NCI-H1105 treated with DMSO at 0.1 percent for 48 hours (cell line): ENCODE measurements at places on chromosomes 2 and 18.
A peak's percentile ranks its signal among the peaks of the same experiment; 100 is the strongest.

DNA sequence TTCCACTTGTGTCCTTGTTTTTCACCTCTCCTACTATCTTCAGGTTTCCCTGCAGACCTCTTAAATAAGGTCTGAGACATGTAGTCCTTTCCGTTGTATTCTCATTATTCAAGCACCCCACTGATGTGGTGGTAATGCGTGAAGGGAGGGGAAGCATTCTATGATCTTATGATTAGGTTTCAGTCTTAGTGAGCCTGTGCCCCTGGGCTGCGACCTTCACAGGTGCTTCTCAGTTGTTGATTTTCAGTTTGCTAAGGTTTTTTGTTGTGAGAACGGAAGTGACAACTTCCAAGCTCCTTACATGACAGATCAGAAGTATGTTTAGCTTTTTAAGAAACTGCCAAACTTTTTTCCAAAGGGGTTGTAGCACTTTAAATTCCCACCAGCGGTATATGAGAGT is 41.3 kb downstream of the VPS54 start:
- no peak for DNase-seq

GRCh38 chr2:223541546-223541945 is 60.6 kb downstream of the SCG2 start:
- no peak for DNase-seq

DNA sequence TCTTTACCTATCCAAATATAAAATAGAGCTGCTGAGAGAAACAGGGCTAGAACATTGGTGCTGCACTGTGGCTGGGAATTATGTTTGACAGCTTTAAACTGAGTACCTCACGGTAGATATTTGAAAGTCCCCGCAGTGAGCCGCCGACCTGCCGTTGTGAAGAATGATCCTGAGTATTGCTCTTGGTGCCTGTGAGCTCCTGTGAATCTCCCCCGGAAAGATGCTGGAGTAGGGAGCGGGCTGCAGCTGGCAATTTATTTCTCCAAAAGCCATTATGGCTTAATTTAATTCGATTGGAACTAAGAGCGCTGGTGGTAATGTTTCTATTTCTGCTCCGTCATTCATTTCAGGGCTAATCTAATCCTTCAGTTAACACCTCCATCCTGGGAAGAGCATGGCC is 129.4 kb upstream of the TPO start:
- peak; percentile 56 for DNase-seq

- no peak for DNase-seq
Measured at GRCh38 chr2:196225213-196225612, 53.8 kb upstream of the STK17B start.

GRCh38 chr2:43209204-43209717 is 17.1 kb downstream of the ZFP36L2 start:
- DNase-seq = no peak

DNA sequence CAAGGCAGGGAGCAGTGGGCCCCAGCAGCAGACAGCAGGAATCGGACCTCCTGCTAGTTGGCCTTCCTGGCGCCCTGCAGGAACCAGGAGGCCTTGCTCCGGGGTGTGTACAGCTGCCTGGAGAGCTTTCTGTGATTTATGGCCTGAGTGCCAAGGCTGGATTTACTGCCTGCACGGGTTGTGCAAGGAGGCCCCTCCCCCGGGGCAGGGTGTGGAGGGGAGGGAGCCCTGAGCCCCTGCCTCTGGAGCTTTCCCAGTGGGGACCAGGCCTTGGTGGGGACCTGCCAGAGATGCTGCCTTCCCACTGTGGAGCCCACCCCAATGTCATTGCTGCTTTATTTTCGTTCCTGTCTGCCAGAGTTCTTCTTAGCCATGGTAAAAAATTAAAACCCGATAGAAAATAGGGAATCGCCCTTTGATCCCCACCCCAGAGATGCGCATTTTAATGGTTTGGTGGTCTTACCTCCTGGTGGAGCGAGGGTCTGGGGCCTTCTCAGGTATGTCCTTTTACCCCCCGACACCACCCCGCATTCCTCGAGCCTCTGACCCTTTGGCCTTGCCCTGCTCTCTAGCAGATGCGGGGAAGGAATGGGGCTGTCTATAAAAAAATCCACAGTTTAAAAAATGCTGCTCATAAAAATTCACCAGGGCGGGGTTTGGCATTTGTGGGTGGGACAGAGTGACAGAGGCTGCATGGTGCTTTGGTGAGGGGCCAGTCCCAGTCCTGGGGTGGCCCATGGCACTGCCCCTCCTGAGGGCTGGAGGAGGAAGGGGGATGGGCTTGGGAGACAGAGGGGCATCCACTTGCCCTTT is 6.9 kb upstream of the RALB start:
- DNase-seq = no peak

DNA sequence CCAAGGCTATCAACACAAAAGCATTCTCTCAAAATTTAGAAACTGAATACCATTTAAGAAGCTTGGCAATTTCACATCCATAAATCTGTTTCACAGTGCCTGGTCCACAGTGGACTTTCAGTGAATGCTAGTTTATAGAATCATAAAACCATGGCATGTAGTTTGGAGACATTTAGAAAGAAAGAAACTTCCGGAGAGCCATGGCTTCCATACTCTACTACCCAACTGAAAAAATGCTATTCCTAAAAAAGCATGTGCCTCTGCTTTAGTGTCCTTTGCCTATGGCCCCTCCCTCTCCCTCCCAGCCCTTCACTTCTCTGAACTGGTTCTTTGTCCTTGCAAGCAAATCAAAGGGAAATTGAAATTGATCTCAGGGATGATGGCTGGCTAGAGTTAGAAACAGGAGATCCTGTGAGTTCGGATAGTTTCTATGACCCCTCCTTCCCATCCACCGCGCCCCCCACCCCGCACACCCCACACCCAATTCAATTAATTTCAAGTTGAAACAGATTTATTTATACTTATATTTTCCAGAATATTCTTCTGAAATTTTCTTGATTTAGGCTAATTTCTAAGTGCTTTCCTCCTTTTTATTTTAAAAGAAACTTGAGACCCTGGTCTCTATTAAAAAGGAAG is 248.3 kb downstream of the TRIB2 start:
- DNase-seq = no peak

GRCh38 chr2:176830362-176830761 is 382.2 kb upstream of the HNRNPA3 start:
- peak; percentile 13 for DNase-seq

DNA sequence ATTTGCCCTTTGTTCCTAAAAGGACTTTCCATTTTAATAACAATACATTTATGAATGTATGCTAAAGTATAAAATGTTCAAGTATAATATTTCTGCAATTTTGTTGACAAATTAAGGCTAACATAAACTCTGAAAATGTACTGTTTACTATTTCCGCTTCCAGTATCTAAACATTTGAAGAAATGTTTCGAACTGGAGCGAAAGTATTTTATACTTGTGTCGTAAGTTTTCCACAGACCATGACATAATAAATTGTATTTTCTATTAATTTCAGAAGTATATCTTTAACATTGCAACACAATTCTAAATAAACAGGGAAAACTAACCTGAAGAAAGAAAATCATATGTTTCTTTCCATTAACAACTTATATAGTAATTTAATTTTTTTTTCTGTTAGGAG is 146.3 kb downstream of the CALCRL start:
- DNase-seq = no peak

DNA sequence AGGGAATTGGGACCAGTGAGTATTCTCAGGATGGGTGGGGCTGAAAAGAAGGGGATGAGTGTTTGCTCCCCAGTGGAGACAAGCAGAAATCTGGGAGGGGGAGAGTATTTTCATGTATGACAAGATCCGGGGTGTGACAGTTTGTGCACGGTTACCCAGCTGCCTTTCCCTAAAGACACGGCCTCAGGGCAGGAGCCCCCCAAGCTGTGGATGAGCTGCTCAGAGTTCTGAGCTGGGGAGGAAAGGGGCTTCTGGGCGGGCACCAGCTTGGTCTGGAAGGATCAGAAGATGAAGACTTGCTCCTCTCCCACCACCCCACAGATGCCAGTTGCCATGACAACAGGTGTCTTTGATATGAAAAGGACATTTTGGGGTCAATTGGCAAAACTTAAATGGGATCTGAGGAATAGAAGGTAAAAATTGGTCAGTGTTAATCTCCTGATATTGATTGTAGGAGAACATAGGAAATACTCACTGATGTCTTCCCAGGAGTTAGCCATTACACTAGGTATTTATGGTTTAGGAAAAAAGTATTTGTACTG is 29.2 kb downstream of the ZCCHC2 start:
- DNase-seq = no peak

- no peak for DNase-seq
Measured at GRCh38 chr2:6425032-6425431, 440.7 kb downstream of the CMPK2 start.

- DNase-seq = no peak
Measured at GRCh38 chr2:61636686-61637085, 98.5 kb upstream of the XPO1 start.

- DNase-seq = no peak
Measured at GRCh38 chr2:38178119-38178518, 102.2 kb upstream of the CYP1B1 start.

DNA sequence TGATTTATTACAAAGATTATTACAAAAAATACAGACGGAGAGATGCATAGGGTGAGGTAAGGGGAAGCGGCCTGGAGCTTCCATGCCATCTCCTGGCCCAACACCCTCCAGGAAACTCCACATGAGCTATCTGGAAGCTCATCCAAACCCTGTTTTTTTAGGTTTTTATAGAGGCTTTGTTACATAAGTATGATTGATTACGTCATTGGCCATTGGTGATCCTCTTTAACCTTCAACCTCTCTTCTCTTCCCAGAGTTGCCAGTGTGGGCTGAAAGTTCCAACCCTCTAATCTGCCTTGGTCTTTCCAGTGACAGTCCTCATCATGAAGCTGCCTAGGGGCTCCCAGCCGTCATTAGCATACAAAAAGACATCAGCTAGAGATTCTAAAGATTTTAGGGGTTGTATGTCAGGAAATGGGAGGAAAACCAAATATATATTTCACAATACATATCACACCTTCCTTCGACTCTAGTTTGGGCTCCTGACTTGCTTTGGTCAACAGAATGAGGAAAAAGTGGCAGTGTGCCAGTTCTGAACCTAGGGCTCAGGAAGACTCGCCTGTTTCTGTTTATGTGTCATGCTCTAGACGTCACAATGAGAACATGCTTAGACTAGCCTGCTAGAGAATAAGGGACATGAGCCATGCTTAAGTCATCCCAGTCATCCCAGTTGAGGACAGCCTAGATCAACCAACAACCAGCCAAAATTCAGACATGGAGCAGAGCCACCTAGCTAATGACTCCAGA is 54.1 kb downstream of the ETAA1 start:
- peak; percentile 44 for DNase-seq

- no peak for DNase-seq
Measured at GRCh38 chr2:52818958-52819357, 948.6 kb upstream of the CHAC2 start.

- DNase-seq = no peak
Measured at GRCh38 chr18:60910534-60910933, 422.7 kb upstream of the CDH20 start.

DNA sequence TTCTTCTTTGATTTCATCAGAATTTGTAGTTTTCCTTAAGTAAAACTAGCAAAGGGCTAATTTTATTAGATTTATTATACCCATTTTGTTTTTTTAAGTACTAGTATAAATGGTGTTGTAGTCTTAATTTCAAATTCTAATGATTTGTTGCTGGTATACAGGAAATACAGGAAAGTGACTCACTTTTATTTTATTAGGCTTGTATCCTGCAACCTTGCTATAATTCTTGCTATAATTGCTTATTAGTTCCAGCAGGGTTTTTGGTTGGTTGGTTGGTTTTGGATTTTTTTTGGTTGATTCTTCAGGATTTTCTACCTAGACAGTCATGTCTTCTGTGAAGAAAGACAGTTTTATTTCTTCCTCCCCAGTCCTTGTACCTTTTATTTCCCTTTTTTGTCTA is 110.6 kb upstream of the IL1R2 start:
- DNase-seq = no peak

GRCh38 chr2:170368370-170368769 is 190.4 kb downstream of the MYO3B start:
- DNase-seq = no peak

- no peak for DNase-seq
Measured at GRCh38 chr2:58035352-58035751, 11.3 kb upstream of the VRK2 start.

DNA sequence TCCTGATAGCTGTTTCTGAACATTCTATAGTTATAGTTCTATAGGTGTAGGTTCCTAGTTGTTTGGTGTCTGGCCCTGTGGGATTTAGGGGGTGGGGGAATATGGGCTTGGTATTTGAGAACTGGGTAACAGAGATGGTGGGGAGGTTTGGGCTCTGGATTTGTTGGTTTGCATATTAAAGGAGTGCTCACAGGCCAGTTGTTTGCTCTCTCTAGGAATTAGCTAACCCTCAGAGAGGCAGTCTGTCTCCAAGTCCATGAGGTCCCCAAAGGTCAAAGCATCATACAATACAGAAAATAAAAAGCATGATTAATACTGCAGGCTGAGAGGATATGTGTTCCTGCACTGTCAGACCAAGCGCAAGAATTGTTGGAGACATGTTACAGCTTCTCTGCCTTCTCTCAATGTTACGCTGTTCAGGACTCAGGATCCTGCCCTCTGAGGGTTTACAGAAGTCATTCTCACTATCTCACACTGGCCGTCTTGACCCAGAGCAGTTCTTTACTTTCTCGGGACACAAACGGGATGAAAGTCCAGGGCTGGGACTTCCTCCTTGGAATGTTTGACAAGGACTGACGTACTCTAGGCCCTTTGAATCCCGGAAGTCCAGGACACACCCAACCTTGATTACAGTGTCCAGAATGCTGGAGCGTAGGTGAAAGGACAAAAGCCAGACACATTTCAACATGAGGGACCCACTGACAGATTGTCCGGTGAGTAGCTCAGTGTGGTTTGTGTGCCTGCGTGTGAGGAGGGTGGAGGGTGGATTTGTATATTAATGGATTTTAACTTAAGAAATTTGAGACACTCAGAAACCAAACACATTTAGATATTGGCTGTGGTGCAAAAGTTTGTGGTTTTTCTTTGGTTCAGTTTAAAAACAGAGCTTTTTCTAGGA is at the start of gene NOSTRIN:
Gene NOSTRIN (plus strand): TSS at position 677 of the 898 bp plus-strand sequence. CDS start 10 bp downstream, at position 687.
- no peak for DNase-seq

DNA sequence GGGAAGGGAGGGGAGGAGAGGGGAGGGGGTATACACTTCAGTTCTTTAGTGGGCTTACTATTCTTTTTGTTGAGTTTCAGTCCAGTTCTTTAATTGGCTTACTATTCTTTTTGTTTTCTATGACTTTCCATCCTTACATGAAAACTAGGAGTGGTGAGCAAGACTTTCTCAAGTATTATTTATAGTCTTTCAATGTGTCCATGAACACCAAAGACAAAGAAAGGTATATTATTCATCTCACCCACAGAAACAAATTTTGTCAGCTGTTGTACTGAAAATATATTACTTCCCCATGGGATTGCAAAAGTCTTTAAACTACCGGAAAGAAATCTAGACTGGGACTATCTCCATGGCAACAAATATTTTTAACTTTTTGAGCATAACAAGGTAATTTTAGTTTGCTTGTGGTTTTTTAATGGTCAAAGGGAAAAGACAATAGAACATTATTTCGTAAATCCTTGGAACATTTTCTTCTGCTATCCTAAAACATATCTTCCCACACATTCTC is 17.6 kb downstream of the ADAM17 start:
- DNase-seq = no peak

- no peak for DNase-seq
Measured at GRCh38 chr18:35099911-35100310, 58.7 kb downstream of the MAPRE2 start.

- no peak for DNase-seq
Measured at GRCh38 chr2:8796878-8797550, 40.4 kb downstream of the KIDINS220 start.
